Memory B cell (primary cell): ENCODE measurements at places on chromosomes 16 and 17.

- no peak for DNase-seq
These were observed 19.2 kb downstream of the ST3GAL2 start for GRCh38 chr16:70419384-70420327.

DNA sequence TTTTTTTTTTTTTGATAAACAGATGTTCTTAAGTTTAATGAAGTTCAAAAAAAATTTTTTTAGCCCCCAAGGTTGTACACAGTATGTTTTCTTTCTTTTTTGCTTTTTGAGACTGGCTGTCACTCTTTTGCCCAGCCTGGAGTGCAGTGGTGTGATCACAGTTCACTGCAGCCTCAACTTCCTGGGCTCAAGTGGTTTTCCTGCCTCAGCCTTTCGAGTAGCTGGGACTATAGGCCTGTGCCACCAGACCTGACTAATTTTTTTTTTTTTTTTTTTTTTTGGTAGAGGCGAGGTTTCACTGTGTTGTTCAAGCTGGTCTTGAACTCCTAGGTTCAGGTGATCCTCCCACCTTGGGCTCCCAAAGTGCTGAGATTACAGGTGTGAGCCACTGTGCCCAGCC is 12.8 kb downstream of the ITGAE start:
- no peak for DNase-seq

- DNase-seq: no peak
These were observed 42.7 kb downstream of the SOX9 start for GRCh38 chr17:72163474-72163873.

- DNase-seq: no peak
These were observed 540 bp upstream of the RPL38 start for GRCh38 chr17:74202938-74203337.

DNA sequence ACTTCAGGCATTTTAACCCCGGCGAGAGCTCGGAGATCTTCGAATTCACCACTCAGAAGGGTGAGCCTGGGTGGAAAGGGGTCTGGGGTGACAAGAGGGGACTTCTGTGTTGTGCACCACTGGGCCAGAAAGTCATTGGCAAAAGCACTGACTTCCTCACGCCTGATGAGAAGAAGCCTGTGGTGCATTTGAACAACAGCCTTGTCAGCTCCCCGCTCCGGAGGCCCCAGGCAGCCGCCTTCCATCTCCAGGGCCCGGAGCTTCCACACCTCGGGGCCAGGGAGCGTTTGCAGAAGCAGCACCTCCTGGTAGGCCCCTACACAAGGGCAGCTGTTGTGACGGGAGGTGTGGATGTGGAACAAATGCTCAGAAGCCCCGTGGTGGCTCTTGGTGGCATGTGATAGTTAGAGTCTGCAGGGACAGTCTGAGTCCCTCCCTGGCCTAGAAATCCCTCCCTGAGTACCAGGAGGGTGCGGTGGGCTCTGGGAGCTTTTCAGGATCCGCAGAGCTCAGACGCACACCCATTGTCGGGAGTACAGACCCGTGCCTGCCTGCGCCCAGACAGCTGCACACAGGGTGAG is 9.7 kb downstream of the CACNG1 start:
- DNase-seq: no peak

DNA sequence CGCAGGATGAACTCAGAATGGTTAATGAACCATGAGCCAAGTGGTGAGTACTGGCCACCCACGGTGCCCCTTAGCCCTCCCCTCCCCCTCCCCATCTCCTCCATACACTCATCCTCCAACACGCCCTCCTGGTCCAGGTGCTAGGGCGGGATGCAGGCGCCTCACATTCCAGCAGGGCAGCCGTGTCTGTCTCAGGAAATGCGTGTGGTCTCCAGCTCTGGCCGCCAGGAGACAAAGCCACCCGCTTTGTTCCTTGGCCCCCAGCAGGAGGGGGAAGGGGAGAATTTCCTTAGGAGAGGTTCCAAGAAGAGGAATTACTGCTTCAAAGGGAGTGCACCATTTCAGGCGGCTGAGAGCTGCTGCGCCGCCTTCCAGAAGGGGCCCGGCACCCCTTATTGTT is 29.7 kb upstream of the RMI2 start:
- no peak for DNase-seq

- no peak for DNase-seq
These were observed 14.5 kb upstream of the BRIP1 start for GRCh38 chr17:61877837-61878236.

DNA sequence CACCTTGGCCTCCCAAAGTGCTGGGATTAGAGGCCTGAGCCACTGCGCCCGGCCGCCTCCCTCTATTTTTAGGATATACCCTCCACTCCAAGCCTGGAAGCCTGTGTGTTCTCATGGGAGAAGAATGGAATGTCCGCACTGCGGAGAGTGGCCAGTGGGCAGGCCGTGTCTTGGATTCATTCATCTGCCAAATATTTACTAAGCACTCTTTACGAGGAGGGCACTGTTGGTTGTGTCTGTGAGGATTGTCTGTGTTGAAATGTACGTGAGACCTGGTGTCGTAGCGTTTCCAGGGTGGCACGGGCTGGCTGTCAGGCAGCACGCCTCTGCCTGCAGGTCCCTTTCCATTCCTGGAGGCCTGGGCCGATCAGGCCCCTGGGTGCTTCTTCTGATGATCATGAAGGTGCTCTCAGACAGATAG is 19.2 kb downstream of the PGS1 start:
- DNase-seq: no peak

GRCh38 chr17:4712526-4712925 is 2.1 kb downstream of the ARRB2 start:
- DNase-seq: no peak

- DNase-seq: no peak
These were observed 2.4 kb upstream of the PRR15L start for GRCh38 chr17:47959825-47960655.

GRCh38 chr17:79075861-79076406 is 1.3 kb downstream of the ENGASE start:
- no peak for DNase-seq

DNA sequence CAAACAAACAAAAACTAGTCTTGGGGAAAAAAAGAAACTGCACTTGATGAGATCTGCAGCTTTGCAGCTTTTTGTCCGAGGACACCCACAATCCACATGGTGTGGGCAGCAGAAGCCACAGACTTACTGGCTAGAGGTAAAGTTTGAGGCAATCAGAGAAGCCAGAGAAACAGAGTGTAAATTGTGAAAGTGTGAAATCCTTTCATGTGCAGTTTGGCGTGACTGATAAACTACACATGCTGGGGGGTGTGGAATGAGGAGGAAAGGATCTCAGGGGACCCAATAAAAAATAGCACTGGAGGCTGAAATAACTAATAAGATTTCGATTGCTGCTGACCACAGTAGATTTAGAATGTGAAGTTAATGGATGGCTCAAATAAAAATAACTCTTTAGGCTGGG is 42.4 kb upstream of the HOXB13 start:
- no peak for DNase-seq

GRCh38 chr16:78310990-78311561 is 211.6 kb downstream of the WWOX start:
- no peak for DNase-seq

GRCh38 chr16:73315645-73316044 is 267.7 kb upstream of the ZFHX3 start:
- DNase-seq: no peak

- DNase-seq: no peak
These were observed 8.1 kb downstream of the CRISPLD2 start for GRCh38 chr16:84827897-84828296.

GRCh38 chr17:46895171-46895570 is 27.8 kb upstream of the GOSR2 start:
- DNase-seq: no peak

DNA sequence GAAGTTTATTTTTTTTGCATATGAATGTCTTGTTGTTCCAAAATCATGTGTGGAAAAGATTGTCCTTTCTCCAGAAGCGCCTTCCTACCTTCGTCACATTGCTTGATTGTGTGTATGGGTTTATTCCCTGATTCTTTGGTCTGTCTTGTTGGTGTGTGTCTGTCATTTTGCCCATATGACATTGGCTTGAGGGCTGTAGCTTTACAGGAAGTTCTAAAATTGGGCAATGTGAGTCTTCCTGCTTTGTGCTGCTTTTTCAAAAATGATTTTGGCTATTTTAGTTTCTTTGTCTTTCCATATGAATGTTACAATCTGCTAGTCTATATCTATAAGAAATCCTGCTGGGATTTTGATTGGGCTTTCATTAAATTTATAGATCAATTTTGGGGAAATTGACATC is 217.2 kb downstream of the SNX29 start:
- no peak for DNase-seq

- DNase-seq: peak; percentile 45
These were observed 290.6 kb upstream of the CCL2 start for GRCh38 chr17:33964344-33964979.

- DNase-seq: no peak
These were observed 39.0 kb upstream of the CRISPLD2 start for GRCh38 chr16:84780544-84781376.

DNA sequence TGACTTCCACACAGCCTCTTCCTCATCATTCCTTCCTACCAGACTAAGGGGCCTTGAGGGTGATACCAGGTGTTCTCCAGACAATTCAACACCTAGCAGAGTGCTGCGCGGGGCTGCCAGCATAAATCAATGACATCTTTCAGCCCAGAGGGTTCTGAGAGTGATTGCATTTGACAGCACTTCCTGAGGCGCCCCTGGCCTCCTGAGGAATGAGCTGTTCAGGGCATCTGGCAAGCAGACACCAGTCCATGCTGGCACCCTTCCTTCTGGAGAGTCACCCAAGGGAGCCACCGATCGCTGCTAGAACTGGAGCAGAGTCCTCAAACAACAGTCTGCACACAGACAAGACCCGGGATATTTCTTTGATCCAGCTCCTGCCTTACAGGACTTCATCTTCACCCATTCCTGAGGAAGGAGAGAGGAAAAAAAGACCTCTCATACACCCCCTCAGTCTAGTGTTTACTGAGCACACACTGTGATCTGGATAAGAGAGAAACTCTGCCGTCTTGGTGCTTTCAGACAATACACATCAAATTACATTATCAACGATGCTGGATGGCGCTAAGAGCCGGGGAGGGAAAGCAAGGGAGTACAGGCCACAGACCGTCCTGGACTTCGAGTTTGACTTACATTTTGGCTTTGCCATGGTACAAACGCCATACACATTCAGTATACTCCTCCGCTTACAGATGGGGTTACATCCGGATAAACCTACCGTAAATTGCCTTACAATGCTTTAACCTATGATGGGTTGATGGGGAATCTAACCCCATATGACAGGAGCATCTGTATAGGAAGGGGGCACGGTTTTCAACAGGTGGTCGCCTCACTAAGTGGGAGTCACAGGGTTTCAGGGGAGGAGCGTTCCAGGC is 23.0 kb downstream of the NPTX1 start:
- no peak for DNase-seq

GRCh38 chr16:26567356-26567755 is 499.4 kb upstream of the C16orf82 start:
- DNase-seq: no peak

GRCh38 chr16:57478396-57479204 is 7.7 kb downstream of the DOK4 start:
- DNase-seq: no peak

- DNase-seq: no peak
These were observed at the start of gene HSF4 for GRCh38 chr16:67164599-67165061. TSS of gene HSF4 (plus strand) at chr16:67164745. CDS start at chr16:67164812, 67 bp downstream.

DNA sequence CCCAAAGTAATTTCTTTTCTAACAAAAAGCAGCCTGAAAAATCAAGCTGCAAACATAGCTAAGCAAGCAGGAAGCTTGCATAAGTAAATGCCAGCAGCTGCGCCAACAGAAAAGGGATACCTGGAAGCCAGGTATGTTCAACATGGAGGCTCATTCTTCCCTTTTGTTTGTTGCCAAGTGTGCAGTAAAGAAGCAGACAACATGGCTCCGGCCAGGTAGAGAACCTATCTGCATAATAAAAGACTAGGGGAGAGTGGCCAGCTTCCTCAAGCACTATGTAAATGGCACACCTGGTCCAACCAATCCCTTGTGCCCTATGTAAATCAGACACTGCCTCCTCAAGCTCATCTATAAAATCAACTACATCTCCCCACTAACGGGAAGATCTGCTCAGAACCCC is 1407.0 kb downstream of the CDH11 start:
- no peak for DNase-seq

- DNase-seq: no peak
These were observed 144.6 kb downstream of the SNX29 start for GRCh38 chr16:12120982-12121652.

GRCh38 chr16:57687363-57687929 is 7.2 kb upstream of the DRC7 start:
- DNase-seq: no peak

- DNase-seq: no peak
These were observed 44.9 kb downstream of the SLC47A1 start for GRCh38 chr17:19578545-19578944.

- DNase-seq: no peak
These were observed 53.8 kb downstream of the CEP112 start for GRCh38 chr17:66138120-66138519.

- DNase-seq: no peak
These were observed 8.4 kb upstream of the PCTP start for GRCh38 chr17:55742272-55743102.

GRCh38 chr16:30989469-30990047 is 4.6 kb downstream of the HSD3B7 start:
- DNase-seq: no peak

DNA sequence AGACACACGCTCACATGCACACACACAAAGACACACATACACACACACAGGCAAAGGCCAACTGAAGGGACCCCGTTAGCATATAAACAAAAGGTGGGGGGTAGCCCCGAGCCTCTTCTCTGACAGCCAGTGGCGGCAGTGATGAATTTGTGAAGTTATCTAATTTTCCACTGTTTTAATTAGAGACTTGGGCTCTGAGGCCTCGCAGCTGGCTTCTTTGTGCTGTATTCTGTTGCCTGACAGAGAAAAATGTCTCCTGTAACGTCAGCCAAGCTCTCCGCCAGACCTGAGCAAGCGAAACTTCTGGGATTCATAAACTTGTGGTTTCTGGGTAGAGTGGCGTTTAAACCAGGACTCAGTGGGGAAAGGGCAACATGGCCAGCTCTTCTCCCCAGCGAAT is 113.9 kb upstream of the FOXF1 start:
- no peak for DNase-seq

GRCh38 chr17:72590382-72590781 is 469.6 kb downstream of the SOX9 start:
- DNase-seq: no peak

GRCh38 chr17:33497623-33498022 is 204.5 kb upstream of the ASIC2 start:
- no peak for DNase-seq
